ENCODE measurements at places on chromosomes 5 and 9.

- DNase-seq: no peak
Measured at GRCh38 chr9:38289866-38290245, 102.6 kb upstream of the ALDH1B1 start.

GRCh38 chr5:16726538-16726946 is 109.7 kb upstream of the RETREG1 start:
- DNase-seq: peak; percentile 51

DNA sequence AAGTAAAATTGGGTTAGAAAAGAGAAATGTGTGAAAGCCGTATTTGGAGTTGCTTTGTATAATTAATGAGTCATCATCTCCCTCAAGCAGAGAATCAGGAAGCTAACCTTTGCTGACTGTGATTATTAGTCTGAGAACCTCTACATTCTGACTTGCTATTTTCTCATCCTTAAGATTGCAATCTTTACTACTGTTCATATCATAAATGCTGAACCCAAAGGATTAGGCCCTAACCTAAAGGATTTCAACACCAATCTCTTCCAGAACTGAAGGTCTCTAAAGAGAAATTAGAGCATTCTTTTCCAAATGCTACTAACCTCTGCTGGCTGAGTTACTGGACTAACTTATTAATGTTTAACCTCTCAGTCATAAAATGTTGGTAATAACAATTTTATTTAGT is 538.1 kb upstream of the MEF2C start:
- DNase-seq: no peak

DNA sequence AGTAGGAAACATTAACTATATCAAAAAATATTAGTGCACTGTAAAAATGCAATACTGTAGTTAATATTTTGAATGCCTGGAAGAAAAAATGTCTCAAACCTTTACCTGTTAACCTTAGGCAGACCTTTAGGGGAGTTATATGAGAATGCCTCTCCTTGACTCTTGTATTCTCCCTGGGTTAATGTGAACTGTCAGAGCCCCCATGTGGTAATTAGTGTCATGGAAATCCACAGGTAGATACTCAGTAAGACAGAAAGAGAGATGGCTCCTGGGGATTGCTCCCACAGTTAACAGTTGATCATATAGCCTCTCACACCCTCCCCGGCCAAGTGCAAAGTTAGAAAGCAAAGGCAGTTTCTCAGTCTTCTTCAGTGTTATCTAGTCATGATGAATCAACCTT is 742.8 kb downstream of the NR2F1-AS1 start:
- DNase-seq: peak; percentile 12

DNA sequence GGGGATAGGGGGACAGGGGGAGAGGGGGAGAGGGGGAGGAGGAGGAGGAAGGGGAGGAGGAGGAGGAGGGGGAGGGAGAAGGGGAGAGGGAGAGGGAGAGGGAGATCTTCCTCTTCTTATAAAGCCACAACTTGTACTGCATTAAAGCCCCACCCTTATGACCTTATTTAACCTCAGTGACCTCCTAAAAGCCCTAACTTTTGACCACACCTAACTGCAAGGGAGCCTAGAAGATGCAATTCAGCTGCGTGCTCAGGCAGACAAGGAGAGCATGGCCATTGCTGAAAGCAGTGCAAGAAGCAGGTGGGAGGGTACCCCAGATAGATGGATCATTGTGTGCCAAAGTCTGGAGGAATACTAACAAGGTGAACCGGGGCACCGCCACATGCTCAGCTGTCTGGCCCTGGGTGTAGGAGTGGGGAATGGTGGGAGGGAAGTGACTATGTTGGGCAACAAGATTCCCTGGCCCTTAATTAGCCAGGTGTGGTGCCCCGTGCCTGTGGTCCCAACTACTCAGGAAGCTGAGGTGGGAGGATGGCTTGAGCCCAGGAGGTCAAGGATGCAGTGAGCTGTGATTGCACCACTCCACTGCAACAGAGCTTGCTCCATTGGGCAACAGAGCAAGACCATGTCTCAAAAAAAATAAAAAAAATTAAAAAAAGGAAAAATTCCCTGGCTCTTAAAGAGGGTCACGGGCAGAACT is 125.4 kb upstream of the BOD1 start:
- no peak for DNase-seq

- DNase-seq: no peak
Measured at GRCh38 chr5:95327211-95327610, 42.3 kb upstream of the MCTP1 start.

- DNase-seq: no peak
Measured at GRCh38 chr9:9973062-9973461, 639.7 kb downstream of the PTPRD start.

GRCh38 chr9:93390953-93391515 is 60.5 kb upstream of the FAM120A start:
- DNase-seq: peak; percentile 24

DNA sequence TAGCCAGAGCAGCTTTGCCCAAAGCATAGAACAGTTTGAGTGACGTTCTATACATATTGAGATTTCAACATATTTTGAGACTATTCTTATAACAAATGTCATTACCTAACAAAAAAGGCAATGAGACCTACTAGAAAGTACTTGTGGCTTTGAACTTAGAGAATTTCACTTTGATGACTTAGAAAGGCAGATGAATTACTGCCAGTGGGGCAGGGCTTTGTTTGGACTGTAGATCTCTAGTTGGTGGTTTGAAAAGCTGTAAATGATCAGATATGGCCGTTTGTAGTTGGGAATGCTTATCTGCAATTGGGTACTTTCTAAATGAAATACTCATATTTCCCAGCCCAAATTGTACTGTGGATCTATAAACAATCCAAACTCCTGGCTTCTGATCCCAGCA is 28.1 kb downstream of the SOX30 start:
- DNase-seq: no peak

DNA sequence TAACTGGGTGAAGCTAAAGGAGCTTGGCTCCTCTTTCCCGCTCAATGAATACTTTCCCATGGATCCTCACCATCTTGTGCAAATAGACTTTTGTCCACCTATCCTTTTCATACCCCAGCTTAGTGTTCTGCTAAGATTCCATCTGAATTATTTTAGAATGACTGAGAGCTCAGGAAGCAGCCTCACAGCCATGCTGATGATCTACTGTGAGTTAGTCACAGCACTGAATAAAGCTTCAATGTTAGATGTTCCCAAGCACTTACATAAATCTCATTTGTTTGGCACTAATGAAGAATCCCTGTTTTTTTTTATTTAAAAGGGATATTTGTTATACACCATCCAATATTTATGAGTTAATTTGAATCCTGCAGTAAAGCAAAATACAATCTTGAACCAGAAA is 317.6 kb upstream of the TRPC7 start:
- no peak for DNase-seq

DNA sequence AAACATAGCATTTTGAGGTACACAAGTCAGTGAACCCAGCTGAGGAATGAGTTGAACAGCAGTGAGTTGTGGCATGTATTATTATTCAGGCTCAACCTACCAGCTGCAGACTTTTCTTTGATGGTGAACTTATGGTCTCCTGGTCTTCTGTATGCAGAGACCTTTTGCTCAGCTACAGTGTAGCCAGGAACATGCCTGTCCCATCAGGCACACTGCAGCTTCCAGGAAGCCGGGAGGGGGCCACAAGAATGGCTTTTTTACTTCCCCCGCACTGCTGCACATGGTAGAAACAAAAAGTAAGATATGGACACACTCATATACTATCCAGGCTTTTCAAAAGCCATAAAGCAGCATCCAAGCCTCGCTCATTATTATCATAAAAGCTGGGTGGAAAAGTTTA is 65.3 kb upstream of the PLPP1 start:
- DNase-seq: no peak

DNA sequence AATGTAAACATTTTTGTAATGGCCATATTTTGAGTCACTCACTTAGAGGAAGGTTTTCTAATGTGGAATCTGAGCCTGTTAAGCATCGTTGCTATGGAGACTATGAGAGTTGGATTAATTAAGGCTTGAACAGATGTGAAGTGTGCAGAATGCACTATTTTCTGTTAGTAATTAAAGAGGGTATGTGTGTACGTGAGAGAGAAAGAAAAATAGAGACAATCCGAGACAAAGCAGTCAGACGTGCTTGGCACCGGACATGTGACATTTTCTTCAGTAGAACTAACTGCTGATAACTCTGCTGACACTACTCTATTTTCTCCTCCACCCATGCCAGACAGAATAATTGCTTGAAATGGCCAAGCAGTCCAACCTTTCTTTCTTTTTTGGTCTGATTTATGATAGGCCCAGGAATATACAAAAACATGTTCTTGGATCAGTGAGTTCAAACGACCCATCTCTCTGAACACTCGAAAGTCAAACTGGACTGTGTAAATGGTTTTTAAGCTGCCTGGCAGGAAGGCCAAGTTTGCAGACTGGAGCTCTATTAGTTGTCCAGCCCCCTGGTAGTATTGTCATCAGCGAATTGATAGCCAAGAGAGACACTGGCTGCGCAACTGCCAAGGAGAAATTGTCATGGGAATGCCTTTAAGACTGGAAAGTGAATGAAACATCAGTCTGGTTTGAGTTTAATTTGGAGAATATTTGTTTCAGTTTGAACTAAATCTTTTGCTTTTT is 322.1 kb downstream of the ARHGEF28 start:
- no peak for DNase-seq

- no peak for DNase-seq
Measured at GRCh38 chr9:126307322-126308061, 19.1 kb upstream of the MVB12B start.

GRCh38 chr5:15596936-15597335 is 97.0 kb downstream of the FBXL7 start:
- no peak for DNase-seq

GRCh38 chr5:80153586-80154126 is 102.2 kb downstream of the SERINC5 start:
- DNase-seq: no peak

- no peak for DNase-seq
Measured at GRCh38 chr5:9479361-9479760, 66.5 kb downstream of the SEMA5A start.

- no peak for DNase-seq
Measured at GRCh38 chr9:124726886-124727285, 44.2 kb downstream of the NR6A1 start.

DNA sequence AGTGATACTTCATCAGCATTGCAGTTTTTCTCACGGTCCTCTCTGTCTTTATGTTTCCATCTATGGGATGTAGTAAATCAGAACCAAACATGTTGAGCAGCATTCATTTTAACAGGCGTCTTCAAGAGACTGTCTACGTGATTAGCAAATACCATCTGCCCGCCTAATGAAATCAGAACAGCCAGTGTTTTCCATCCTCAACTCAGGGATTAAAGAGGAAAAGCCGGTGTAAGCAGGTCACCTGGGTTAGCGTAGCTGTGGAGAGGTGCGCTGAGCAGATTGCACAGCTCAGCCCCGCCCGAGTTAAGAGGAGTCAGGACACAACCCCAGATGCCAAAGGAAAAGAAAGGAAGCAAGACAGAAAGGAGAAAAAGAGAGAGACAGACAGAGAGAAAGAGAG is 54.3 kb upstream of the ANKRD33B start:
- peak; percentile 24 for DNase-seq

DNA sequence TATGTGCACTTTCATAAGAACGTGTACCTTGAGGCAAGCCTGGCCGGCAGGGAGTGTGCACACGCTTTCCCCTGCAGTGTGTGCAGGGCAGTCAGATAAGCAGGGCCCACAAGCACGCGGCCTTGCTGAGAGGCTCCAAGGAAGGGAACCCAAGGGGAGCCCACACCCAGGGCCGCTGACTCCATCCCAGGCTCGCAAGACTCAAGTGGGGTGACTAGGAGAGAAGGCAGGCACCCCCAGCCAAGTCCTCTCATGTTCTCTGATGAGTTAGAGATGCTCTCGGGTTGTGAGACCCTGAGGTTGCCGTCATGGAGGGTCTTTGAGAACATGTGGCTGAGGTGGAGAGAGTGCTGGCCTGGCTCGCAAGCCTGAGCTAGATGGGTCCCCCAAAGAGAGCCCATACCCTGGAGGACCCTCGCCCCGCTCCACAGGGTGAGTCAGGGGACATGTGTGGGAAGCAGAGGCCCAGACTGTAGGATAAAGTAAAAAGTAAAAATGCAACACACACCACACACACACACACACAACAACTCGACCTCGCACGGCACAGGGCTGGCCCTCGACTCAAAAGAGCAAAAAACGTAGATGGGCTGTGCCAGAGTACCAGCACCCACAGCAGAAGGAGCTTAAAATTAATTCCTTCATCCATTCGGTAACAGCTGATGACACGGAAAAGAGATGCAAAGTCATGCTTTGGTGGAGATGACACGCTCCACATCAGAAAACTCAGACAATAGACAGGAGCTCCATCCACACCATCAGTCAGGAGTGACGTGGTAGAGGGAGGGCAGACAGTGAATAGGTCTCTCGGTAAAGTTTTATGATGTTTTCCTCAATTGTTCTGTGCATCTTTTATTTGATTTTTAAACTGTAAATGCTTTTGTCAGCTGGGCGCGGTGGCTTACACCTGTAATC is 54.8 kb upstream of the NKD2 start:
- no peak for DNase-seq

DNA sequence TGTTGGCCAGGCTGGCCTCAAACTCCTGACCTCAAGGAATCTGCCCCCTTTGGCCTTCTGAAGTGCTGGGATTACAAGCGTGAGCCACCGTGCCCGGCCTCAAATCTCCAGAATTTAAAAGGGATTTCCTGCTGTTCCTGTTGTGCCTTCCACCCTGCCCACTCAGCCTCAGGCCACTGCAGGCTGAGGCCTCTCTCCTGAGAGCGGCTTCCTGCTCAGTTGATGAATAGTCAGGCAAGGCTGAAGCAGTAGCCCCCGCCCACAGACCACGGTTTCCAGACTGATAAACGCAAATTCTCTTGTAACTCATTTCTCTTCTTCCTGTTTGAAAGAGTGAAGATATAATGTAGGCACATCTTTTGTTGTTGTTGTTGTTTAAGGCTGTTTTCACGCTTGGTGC is 127.0 kb upstream of the PLCXD3 start:
- no peak for DNase-seq

DNA sequence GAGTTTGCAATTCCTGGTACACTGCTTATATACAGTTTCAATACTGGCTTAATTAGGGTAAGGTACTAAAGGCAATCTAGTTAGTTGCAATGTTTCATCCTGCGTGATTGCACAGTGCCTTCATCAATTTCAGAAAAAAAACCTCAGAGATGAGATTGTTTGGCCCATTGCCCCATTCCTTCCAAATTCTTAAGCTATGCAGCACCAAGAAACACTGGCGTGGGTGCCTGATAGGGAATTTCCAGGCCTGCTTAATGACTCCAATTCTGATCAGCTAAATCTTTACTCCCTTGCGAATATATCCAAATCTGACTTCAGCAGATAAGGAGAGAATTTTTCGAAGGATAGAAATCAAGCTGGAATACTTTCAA is 35.9 kb upstream of the GAS1 start:
- DNase-seq: no peak

GRCh38 chr5:6274846-6275543 is 103.4 kb downstream of the MED10 start:
- DNase-seq: no peak

Data from DMS153 (cell line).